ENCODE measurements at places on chromosomes 2 and 18.

DNA sequence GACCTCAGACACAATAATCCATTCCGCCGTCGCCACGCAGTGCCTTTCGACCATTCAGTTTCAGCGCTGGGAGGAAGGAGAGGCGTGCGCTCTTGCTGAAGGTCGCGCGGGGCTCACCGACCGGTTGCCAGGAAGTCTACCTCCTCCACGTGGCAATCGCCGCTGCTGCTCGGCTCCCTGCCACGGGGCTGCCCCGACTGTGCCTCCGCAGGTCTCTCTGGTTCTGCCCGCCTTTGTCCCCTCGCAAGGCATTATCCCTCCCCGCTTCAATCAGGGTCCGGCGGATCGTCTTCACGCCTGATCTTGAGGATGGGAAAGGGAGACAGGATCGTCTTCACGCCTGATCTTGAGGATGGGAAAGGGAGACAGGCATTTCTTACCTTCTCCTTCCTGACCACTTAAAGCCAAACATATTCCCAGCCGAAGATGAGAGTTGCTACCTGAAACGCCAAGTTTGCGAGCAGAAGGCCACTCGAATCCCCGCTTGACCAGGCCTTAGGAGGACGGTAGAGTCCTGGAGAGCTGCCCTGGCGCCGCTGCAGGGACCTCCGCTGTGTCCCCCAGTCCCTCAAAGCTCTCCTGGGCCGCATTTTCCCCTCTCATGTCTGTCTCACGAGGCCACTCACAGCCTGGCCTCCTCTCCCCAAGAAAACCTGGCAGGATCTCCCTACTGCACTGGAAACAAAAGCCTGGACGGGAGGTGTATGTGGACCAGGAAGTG is 4.3 kb upstream of the GPR45 start:
- DNase-seq: no peak

- DNase-seq: no peak
Observed at GRCh38 chr2:216635701-216636550, 2.7 kb downstream of the IGFBP2 start.

- peak; percentile 79 for DNase-seq
Observed at GRCh38 chr2:26770986-26771586, 7.0 kb downstream of the SLC35F6 start.

DNA sequence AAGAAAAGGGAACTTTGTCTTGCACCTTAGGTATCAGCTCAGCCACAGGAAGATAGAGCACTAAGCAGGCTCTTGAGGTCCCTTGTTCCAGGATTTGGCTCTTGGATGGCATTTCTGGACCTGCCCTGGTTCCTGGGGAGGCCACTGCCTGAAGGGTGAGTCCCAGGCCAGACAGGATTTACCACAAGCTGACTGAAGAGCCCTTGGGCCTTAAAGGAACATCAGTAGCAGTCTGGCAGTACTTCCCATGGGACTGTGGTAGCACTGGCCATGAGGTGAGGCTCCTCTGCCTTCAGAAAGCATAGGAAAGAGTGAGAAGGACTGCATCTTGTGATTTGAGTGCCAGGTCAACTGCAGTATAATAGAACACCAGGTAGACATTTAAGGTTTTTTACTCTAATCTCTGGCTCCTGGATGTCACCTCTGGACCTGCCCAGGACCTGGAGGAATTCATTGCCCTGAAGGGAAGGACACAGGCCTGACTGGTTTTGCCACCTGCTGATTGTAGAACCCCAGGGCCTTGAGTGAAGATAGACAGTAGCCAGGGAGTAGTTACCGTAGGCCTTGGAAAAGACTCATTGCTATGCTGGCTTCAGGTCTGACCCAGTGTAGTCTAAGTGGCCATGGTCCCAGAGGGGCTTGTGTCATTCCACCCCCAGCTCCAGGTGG is 154.4 kb upstream of the CREB1 start:
- no peak for DNase-seq

DNA sequence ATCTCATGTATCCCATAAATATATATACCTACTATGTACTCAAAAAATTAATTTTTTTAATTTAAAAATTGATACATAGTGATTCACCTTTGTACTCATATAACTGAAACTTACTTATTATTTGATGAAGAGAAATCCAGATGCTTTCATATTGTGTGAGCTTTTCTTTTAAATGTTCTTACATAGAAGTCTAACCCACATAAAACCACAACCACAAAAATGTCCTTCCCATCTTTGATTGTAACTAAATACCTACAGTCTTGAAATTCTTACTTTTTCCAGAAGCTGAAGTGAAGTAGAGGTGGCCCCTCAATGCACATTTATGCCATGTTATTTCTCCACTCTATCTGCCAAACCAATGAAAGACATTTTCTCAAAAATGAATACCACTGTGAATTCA is 117.9 kb upstream of the COL5A2 start:
- peak; percentile 42 for DNase-seq

DNA sequence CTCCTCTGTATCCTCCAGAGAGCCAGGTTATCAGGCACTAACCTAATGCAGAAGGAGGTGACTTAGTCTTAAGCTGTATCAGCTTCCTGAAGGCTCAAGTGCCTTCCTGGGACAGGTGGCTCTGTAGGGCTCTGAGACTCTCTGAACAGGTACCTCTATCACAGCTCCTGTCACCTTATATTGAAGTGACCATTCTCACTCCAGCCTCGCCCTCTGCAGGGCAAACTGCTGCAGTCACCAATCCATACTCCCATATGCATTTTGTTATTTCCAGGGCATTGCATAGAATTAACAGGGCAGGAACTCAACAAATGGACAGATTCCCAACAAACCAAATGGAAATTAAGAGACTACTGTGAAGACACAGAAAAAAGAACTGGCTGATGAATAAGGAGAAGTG is 203.0 kb upstream of the REV1 start:
- DNase-seq: no peak

- peak; percentile 78 for DNase-seq
Observed at GRCh38 chr18:36634573-36635216, 194.1 kb downstream of the TPGS2 start.

GRCh38 chr18:79642626-79643025 is 37.0 kb upstream of the CTDP1 start:
- DNase-seq: no peak

DNA sequence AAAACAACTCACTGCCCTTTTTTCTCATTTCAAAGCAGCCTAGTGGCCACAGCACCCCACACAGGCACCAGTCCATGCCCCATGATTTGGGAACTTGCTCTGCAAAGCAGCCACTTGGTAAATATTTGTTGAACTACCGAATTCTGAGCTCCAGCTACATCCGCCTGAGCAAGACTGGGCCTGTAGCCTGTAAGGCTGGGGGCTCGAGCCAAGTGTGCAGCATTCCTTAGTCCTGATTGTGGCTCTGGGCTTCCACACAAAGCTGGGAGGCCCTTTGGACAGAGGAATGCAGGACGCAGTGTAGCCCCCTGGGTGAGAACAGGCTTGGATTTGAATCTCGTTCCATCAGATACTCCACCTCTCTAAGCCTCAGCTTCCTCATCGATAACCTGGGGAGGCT is 88.4 kb downstream of the ACTR2 start:
- no peak for DNase-seq

DNA sequence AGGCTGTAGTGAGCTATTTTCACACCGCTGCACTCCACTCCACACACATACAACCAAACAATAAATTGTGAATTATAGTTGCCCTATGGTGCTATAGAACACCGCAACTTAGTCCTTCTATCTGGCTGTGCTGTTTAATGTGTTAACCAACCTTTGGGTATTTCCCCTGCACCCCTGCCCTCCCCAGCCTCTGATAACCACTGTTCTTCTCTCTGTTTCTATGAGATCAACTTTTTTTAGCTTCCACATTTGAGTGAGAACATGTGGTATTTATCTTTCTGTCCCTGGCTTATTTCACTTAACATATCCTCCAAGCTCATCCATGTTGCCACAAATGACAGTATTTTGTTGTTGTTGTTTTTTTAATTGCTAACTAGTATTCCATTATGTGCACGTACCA is 32.5 kb downstream of the TET3 start:
- no peak for DNase-seq

DNA sequence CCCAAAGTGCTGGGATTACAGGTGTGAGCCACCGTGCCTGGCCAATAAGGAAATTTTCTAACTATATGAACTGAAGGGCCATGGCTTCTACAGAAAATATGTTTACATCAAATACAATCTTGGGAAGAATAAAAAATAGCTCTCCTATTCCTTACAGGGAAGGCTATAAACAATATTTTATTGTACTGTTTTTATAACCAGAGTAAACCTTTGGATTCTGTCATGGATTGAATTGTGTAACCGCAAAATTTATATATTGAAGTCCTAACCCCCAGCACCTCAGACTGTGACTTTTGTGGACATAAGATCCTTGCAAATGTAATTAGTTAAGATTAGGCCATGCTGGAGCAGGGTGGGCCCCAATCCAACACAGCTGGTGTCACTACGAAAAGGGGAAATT is 8.3 kb downstream of the HSBP1L1 start:
- no peak for DNase-seq

DNA sequence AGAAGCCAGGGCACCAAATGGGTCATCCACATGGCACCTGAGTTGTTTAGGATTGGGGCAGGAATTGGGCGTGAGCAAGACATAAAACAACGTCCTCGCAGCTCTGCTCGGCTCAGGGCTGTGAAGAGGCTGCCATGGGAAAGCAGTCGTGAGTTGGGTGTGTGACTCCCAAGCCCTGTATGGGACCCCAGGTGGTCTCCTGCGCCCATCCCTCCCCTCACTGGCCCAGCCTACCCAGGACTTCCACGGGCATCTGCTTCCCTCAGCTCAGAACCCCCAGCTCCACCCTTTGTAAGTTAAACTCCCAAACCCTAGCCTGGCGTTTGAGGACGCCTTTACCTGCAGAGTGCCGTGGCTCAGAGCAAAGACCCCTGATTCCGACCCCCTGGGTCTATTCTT is 23.2 kb upstream of the HPCAL1 start:
- no peak for DNase-seq

DNA sequence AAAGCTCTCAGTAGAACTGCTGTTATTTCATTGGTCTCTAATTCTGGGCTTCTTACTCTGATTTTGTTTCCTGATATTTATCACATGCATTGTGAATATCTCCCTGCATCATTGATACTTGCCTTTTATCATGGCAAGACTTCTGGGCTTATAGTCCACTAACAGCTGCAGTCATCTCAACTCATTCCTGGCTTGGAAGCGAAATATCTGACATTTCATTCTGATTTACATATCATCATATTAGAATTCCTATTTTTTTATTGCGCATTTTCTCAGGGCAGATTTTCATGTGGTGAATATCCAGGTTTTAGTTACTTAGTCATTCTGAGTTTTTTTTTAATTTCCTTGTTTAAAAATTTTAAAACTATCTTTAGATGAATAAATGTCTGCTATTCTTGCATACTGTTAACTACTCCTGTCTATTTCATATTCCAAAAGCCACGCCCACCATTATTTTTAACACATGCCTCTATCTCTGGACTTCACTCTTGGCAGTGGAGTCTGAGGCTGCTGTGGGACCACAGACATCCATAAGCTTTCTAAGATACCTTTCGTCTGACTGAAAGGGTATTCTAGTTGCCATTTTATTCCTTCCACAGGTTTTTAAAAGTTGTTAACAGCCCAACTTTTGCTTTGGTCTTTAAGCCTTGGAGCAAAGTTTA is 164.5 kb downstream of the IRS1 start:
- no peak for DNase-seq

- DNase-seq: no peak
Observed at GRCh38 chr2:114405247-114406116, 37.0 kb upstream of the DPP10 start.
